CD4-positive, alpha-beta T cell treated with Interleukin-17A for 1 hour (primary cell): ENCODE measurements at places on chromosomes 2 and 18.

GRCh38 chr2:214648520-214648919 lies 161.0 kb downstream of the BARD1 start:
- no peak for DNase-seq

DNA sequence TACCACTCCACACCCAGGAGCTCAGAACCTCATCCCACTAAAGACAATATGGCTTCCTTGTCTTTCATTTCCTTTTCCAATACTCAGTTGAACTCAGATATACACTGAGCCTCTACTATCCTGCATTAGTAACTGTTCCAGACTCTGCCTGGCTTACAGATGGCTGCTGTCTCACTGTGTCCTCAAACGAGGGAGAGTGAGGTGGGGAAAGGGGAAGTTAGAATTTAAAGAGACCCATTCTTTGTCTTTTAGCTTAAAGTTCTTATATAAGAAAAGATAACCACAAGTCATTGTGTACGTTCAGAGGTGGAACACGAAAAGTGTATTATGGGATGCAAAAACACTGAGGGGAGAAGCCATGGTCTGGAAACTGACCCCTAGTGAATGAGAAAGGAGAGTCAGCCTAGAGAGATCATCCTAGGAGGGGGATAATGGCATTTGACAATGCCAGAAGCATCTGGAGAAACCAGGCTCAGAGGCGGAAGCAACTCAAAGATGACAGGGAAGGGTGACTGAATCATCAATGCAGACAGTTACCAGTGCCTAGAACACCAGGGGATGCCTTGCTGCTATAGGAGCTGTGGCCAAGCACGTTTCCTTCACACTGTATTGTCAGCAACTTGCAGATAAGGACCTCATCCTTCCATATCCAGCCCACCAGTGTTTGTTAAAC lies 170.7 kb downstream of the CYRIA start:
- DNase-seq, result no peak

- no peak for DNase-seq
Observed at GRCh38 chr18:58893388-58894099, 28.9 kb downstream of the ZNF532 start.

- no peak for DNase-seq
Observed at GRCh38 chr18:62537946-62538345, 15.1 kb downstream of the ZCCHC2 start.

GRCh38 chr18:58960946-58961722 lies 96.5 kb downstream of the ZNF532 start:
- DNase-seq, result no peak

DNA sequence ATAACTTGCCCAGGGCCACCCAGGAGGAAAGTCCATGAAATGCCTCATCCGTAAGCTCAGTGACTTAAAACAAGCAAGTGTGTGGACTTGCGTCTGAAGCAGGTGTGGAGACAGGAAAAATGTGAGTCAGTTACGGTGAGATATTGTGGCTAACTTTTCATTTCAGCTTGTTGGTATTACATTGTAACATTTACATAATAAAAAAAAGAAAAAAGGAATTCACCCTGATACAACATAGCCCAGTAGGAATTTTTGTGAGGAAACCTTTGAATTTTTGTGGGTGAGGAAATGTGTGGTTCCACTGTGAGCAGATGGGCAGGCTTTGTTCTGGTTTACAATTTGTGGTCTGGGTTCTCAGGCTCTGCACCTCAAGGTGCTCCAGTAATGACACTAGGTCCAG lies 33.7 kb upstream of the LYPD6B start:
- no peak for DNase-seq

DNA sequence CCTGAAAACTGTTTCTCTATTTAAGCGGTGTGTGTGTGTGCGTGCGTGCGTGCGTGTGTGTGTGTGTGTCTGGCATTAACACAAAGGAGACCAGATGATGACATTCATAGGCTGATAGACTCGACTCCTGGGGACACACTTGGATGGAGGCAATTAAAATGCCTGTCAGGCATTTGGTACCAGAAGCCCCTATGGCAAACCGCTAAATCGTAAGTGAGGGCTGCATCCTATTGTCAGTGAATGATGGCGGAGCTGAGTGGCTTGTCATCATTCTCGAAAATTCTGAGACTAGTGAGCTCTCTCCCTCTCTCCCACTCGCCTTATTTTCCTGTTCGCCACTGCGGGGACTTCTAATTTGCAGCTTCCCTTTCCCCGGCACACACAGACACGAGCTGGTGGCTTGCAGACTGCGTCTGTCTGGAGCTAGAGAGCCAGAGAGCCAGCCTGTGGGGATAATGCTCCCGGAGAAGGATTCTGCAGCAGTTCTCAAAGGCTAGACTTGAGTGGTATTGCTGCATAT lies 155.4 kb downstream of the MAP2 start:
- DNase-seq, result no peak

DNA sequence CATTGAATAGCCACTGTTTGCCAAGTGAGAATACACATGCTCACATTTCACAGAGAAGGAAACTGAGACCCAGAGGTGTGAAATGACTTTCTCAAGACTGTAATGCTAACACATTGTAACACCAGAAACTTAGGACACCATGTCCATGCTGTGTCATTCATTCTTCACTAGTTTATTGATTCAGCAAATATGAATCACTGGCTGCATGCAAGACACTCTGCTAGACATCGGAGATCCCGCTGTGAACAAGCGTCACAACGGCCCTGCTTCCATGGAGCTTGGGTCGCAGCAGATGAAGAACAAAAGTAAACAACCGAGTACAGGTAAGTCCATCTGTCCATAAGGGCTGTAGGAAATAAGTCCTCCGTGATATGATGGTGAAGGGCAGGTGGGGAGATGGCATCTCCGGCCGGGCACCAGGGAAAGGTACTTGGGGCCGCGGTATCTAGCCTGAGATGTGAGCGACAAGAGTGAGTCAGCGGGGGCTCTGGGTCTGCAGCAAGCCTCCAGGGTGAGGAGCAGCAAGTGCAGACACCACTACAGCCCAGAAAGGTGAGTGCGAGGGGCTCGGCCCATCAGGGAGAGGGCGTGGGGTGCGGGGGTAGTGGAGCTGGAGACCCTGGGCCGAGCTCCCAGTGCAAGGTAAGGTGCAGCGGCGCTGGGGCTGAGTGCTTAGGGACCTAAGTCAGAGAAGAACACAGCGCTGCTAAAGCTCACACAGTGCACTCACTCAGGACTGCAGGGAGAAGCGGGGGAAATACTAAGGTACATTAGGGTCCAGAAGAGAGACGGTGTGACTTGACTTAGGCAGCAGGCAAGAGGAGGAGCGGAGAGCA lies 391.2 kb downstream of the FBXO15 start:
- DNase-seq, result no peak

GRCh38 chr18:30929718-30930117 lies 112.8 kb downstream of the DSC3 start:
- DNase-seq, result no peak

- no peak for DNase-seq
Observed at GRCh38 chr2:233413046-233413445, 58.8 kb downstream of the DGKD start.

- no peak for DNase-seq
Observed at GRCh38 chr2:52995424-52995823, 772.2 kb upstream of the CHAC2 start.

GRCh38 chr2:133586978-133587377 lies 18.7 kb upstream of the NCKAP5 start:
- no peak for DNase-seq

- peak; percentile 51 for DNase-seq
Observed at GRCh38 chr2:234102112-234102511, 51.6 kb downstream of the SPP2 start.

- no peak for DNase-seq
Observed at GRCh38 chr2:96341641-96342040, 6.1 kb downstream of the NCAPH start.

DNA sequence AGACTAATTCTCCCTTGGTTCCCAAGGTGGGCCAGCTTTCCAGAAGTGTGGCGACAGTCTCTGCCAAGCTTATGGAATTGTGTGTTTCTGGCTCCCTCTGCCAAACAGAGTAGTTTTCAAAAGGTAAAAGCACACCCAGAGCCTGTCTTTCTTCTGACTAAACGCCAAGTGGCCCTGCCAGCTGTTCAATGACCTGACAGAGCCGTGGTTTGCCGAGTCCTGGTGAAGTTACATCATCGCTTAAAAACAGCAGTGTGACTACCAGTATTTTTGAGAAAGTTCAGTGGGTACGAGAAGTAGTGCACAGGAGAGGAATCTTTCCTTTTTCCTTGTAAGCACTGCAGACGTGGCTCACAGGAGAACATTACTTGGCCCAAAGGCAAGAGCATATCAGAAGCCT lies 1.9 kb downstream of the PER2 start:
- DNase-seq, result no peak
